ENCODE measurements at places on chromosomes 2 and 18. TPM values are rescaled to one million over a fixed set of nuclear protein-coding genes. Genes with fewer than 3 reads are reported as not detected.

- DNase-seq: no peak
Observed at GRCh38 chr18:11946756-11947155, 34.6 kb upstream of the IMPA2 start.

DNA sequence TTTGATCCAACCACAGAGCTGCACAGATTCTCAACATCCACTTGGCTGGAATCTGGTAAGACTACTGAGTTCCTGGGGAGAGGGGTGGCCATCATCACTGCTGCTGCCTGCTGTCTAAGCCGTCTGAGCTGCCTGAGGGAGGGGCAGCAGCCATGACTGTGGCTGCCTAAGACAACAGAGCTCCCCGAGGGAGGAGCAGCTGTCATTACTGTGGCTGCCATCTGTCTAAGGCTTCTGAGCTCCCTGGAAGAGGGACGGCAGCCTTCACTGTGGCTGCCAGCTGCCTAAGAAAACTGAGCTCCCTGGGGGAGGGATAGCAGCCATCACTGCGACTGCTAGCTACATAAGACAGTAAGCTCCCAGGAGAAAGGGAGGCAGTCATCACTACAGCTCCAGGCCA, 584.4 kb downstream of the NR4A2 start:
- no peak for DNase-seq

- DNase-seq: no peak
Observed at GRCh38 chr2:226130192-226130591, 669.4 kb downstream of the IRS1 start.

- DNase-seq: no peak
Observed at GRCh38 chr2:36369163-36369562, 13.6 kb downstream of the CRIM1 start.

DNA sequence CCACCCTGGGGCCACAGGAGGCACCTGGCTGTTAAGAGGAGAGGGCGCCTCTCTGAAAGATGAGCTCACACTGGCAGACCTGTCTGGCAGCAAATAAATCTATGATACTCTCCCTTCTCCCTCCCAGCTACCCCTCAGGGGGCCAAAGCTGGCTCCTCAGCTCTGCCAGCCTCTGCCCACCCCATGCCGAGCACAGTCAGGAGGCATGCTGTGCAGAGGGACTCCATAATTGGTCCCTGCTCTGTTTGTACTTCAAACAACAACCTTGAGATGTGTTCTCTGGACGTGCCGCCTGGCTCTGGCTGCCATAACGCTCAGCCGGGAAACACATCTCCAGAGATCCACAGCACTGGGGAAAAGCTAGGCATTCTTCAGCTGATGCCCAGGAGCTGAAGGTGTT, 126.7 kb downstream of the GALNT14 start:
- no peak for DNase-seq

- no peak for DNase-seq
Observed at GRCh38 chr2:240713928-240714746, 22.5 kb downstream of the AQP12A start.

- no peak for DNase-seq
Observed at GRCh38 chr2:176892676-176893226, 319.8 kb upstream of the HNRNPA3 start.

GRCh38 chr18:78974115-78974761, 5.4 kb upstream of the SALL3 start:
- DNase-seq: peak; percentile 91

DNA sequence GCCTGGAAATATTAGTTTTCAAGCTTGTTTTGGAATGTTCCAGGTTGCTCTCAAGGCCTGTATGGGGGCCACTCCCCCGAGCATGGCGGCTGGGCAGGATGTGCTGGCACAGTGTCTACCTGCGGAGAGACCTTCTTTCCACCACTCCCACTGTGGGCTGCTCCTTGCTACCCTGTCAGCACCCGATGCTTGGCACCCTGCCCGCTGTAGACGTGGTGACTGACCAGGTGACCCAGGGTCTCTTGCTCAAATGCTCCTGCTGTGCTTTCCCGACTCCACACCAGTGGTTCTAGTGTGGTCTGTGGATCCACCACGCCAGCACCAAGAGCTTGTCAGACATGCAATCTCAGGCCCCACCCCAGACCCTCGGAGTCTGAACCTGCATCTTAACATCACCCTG, 213.3 kb downstream of the SH3BP4 start:
- no peak for DNase-seq

- no peak for DNase-seq
Observed at GRCh38 chr18:34399892-34400291, 175.2 kb upstream of the NOL4 start.

- peak; percentile 76 for DNase-seq
Observed at GRCh38 chr18:904218-905090, at the start of gene ADCYAP1. ADCYAP1 (plus strand) TSS chr18:904871; CDS start chr18:905387, 516 bp downstream.

DNA sequence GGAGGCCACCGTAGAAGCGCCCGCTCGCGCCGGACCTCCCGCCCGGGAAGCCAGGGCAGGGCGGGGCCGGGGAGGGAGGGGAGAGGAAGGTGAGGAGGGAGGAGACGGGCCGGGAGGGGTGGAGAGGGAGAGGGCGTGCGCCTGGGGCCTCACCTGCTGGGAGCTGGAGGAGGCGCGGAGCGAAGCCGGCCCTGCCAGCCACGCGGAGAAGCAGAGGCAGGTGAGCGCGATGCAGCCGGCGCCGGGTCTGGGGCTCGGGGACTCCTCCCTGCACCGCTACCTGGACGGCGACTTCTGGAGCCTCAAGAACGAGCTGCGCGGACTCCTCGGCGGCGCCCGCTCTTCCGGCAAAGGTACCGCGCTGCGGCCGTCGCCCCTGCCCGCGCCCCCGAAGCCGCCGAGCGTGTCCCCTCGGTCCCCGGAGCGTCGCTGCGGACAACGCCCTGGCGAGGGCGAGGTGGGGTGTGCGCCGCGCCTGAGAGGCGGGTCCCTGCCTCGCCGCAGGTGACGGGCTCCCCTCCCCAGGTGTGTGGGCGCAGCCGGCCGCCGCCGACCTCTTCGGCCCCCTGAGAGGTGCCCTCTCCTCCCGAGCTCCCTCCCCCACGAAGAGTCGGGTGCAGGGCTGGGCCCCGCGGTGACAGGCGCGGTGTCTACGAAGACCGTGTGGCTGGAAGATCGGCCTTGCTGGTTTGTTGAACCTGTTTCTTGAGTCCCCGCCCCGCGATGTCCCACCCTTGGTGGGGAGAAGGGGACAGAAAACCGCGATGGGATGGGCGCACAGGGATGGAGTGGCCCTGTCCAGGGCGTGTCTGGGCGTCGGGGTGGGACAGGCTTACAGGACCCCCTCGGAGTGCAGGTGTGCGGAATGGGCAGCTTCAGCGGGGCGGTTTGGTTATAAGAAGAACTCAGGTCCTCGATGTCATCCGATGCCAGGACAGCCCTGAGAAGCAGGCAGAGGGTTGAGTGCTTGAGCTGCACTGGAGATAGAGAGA, at the start of gene ACOXL:
Gene ACOXL (plus strand): TSS at position 152 of the 992 bp plus-strand sequence. CDS start 35,817 bp downstream, outside the sequence.
- DNase-seq: peak; percentile 94

- DNase-seq: no peak
Observed at GRCh38 chr2:227036527-227036926, 127.5 kb downstream of the COL4A4 start.

DNA sequence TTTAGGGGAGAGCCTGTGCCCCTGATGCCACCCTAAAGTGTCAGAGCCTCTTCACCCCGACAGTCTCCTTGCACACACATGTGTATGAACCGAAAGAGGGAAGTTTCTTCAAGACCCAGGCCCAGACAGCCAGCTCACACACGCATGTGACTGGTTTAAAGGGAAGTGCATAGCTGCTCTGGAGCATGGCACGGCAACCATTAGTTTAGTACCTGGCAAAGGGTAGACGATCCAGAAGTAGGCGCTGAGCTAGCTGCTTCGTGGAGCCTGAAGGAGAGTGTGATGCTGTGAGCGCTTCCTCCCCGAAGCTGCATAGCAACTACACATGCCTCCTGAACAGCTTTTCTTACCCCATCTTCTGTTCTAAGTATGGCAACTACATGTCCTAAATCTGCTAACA, 91.7 kb downstream of the ZCCHC2 start:
- no peak for DNase-seq

ICA1L gene
- total RNA-seq: 0.55 TPM

SKOR2 gene
- total RNA-seq: 0.15 TPM

SERPINB10 gene
- not detected for total RNA-seq

INO80D gene
- 11.3 TPM for total RNA-seq

NT5C1B gene
- total RNA-seq: not detected

EPB41L3 gene
- 44.2 TPM for total RNA-seq

All from H7 (cell line).